ENCODE measurements at places on chromosomes 16 and 17. TPM values are rescaled to one million over a fixed set of nuclear protein-coding genes. Genes with fewer than 3 reads are reported as not detected.

- no peak overlapping the region for H3K27ac ChIP-seq
- no peak overlapping the region for H3K4me3 ChIP-seq
- H3K36me3 ChIP-seq = no peaks in the 10 kb centered on the region
Measured at GRCh38 chr16:28318042-28318744, 25.9 kb downstream of the SBK1 start.

DNA sequence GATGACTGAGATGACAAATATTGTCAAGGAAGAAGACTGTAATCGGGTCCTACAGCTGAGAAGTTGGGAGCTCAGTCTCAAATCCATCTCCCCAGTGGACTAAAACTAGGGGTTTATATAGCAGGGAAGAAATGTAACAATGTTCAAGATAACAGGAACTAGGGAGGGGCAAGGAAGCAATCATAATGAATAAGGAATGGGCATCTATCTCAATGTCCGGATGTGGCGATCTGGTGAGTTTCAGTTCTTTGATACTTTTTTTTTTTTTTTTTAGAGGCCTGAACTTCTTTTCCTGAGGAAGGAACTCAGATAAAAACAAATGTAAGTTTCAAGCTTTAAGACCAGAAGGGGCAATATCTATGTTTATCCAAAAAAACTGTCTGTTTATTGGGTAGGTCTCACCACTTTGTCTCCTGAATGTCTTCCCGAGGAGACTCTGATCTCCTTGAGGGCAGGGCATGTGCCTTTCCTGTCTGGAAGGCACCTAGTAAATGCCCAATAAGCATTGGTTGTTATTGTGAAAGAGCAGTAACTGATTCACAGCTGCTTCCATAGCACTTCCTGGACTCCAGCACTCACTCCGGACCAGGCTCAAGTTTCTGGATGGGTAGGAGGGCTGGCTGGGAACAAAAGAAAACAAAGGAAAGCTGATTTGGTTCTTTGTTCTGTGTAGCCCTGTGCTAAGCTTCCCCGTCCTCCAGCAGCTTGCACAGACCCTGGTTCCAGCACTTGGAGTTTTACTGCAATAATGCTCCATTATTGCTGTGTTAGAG is 51.9 kb downstream of the MEOX1 start:
- H3K27ac ChIP-seq = no peak overlapping the region
- H3K4me1 ChIP-seq = no peaks in the 10 kb centered on the region
- H3K4me3 ChIP-seq = no peak overlapping the region
- H3K36me3 ChIP-seq = no peaks in the 10 kb centered on the region

- H3K4me3 ChIP-seq = no peak overlapping the region
- H3K27ac ChIP-seq = no peak overlapping the region
- H3K4me1 ChIP-seq = peaks cover 88% of the 10 kb centered on the region
Measured at GRCh38 chr16:8956265-8957062, 7.2 kb downstream of the USP7 start.

DNA sequence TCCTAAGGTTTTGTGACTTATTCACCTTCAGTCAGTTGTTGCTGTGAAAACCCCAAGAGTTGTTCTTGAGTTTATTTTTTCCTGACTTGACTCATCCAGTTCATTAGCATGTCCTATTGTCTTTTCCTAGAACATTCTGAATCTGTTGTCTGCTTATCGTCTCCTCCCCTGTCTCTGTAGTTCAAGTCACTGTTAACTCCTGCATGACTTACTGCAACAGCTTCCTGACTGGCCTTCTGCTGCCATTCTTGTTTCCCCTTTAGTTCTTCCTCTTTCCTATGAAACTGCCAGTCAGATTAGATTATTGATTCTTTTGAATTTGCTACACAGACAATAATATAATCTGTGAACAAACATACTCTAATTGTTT is 161.5 kb downstream of the FTO start:
- H3K27ac ChIP-seq = peak overlapping the region; percentile 60
- H3K27me3 ChIP-seq = no peaks in the 10 kb centered on the region
- no peak overlapping the region for H3K4me3 ChIP-seq
- peaks cover 16% of the 10 kb centered on the region for H3K4me1 ChIP-seq
- H3K36me3 ChIP-seq = no peaks in the 10 kb centered on the region

DNA sequence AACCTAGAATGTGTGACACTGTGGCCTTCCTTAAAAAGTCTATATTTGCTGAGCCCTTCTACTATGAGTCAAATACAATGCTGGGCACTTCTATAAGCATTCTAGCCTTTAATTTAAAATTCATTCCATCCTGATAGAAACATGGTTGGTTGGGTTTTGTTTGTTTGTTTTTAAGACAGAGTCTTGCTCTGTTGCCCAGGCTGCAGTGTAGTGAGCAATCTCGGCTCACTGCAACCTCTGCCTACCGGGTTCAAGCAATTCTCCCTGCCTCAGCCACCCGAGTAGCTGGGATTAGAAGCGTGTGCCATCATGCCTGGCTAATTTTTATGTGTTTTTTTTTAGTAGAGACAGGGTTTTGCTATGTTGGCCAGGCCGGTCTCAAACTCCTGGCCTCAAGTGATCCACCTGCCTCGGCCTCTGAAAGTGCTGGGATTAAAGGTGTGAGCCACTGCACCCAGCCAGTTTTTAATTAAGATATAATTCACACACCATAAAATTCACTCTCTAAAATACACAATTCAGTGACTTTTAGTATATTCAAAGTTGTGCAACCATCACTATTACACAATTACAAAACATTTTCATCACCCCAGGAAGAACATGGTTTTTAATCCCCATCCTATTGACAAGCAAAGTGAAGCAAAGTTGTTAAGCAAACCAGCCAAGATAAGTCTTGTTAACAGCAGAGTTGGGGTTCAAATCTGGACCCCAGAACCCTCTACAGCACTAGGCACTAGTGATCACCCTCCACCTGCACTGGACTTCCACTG is 42.8 kb downstream of the CMTM4 start:
- no peaks in the 10 kb centered on the region for H3K27me3 ChIP-seq
- H3K4me3 ChIP-seq = no peak overlapping the region
- no peaks in the 10 kb centered on the region for H3K36me3 ChIP-seq
- no peak for DNase-seq
- peaks cover 3% of the 10 kb centered on the region for H3K4me1 ChIP-seq
- H3K27ac ChIP-seq = no peak overlapping the region

- peaks cover 14% of the 10 kb centered on the region for H3K36me3 ChIP-seq
- H3K27me3 ChIP-seq = no peaks in the 10 kb centered on the region
- no peak for DNase-seq
- H3K27ac ChIP-seq = no peak overlapping the region
Measured at GRCh38 chr16:84782846-84783245, 36.9 kb upstream of the CRISPLD2 start.

KRT20 gene
- 0.31 TPM for total RNA-seq

TM4SF5 gene
- not detected for total RNA-seq

SLC47A2 gene
- not detected for total RNA-seq

DNA sequence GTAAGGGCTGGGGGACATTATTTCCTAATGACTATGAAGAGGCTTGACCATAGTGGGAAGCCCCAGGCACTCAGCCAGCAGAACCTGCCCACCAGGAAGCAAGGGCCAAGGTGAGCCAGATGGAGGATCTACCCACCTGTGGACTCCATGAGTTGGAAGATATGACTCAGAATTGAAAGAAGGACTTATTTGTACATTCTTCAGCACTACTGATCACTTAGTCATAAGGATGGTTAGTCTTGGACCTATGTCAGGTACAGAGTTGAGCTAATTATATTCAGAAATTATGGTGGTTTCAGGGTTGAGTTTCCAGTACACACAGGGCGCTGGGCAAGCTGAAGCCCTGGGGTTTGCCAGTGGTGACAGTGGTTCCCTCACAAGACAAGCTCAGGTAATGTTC is 24.0 kb upstream of the GRIN2A start:
- DNase-seq = no peak
- H3K36me3 ChIP-seq = no peaks in the 10 kb centered on the region
- H3K4me1 ChIP-seq = no peaks in the 10 kb centered on the region
- no peak overlapping the region for H3K27ac ChIP-seq
- no peaks in the 10 kb centered on the region for H3K27me3 ChIP-seq
- no peak overlapping the region for H3K4me3 ChIP-seq

ARHGAP23 gene
- total RNA-seq = 44.4 TPM

GRCh38 chr16:23833960-23834685 is 1.7 kb upstream of the PRKCB start:
- DNase-seq = no peak
- H3K27me3 ChIP-seq = no peaks in the 10 kb centered on the region
- H3K4me1 ChIP-seq = peaks cover 18% of the 10 kb centered on the region

- H3K27me3 ChIP-seq = peaks cover 3% of the 10 kb centered on the region
- H3K4me1 ChIP-seq = peaks cover 32% of the 10 kb centered on the region
- DNase-seq = no peak
- no peak overlapping the region for H3K4me3 ChIP-seq
- no peak overlapping the region for H3K27ac ChIP-seq
Measured at GRCh38 chr17:43548689-43549379, 2.7 kb upstream of the ETV4 start.

HSPB9 gene
- total RNA-seq = not detected

- H3K4me1 ChIP-seq = no peaks in the 10 kb centered on the region
- H3K36me3 ChIP-seq = no peaks in the 10 kb centered on the region
- DNase-seq = no peak
- no peak overlapping the region for H3K4me3 ChIP-seq
Measured at GRCh38 chr16:1194665-1195392, 30.2 kb downstream of the TPSG1 start.

DNA sequence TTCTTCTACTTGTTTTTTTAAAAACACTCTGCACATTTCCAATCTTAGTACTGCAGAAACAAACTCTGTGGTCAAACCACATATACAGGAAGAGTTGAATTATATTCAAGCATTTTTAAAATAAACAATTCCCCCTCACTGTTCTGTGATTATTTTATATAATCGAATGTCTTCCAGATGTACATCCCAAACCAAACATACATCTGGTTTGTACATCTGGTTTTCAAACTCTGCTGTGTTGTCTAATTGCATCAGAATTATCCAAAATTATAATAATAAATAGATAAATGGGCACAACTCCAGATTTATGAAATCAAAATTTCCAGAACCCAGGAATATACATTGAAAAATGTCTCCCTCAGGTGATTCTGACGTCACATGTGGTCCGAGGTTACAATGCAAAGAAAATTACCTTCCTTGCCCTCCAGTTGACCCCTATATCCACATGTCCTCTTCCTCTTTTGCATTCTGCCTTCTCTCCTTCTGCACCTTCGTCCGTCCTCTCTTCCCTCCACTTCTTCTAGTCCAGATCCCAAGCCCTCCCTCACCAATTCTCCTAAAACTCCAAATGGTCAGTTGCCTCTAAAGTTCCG is 13.3 kb upstream of the CCDC144A start:
- H3K4me1 ChIP-seq = no peaks in the 10 kb centered on the region
- H3K36me3 ChIP-seq = no peaks in the 10 kb centered on the region
- DNase-seq = no peak
- no peaks in the 10 kb centered on the region for H3K27me3 ChIP-seq
- H3K27ac ChIP-seq = no peak overlapping the region
- no peak overlapping the region for H3K4me3 ChIP-seq

GRCh38 chr16:67653128-67653788 is 6.8 kb downstream of the ACD start:
- DNase-seq = peak; percentile 86
- H3K27me3 ChIP-seq = no peaks in the 10 kb centered on the region
- H3K36me3 ChIP-seq = peaks cover 15% of the 10 kb centered on the region
- H3K27ac ChIP-seq = no peak overlapping the region

DNA sequence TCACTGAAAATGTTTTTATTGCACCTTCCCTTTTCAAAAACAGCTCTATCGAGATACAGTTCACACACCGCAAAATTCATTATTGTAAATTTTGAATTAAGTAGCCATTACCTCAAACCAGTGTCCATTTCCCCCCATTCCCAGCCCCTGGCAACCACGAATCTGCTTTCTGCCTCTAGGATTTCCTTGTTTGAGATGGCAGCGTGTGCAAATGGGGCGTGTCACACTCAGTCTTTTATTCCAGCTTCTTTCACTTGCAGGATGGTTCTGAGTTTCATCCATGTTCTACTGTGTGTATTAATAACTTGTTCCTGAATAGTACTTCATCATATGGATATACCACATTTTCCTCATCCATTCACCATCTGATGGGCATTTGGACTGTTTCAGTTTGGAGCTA is 14.8 kb downstream of the ACSF3 start:
- H3K4me3 ChIP-seq = no peak overlapping the region
- no peaks in the 10 kb centered on the region for H3K4me1 ChIP-seq

RUNDC1 gene
- total RNA-seq = 14.9 TPM

DNA sequence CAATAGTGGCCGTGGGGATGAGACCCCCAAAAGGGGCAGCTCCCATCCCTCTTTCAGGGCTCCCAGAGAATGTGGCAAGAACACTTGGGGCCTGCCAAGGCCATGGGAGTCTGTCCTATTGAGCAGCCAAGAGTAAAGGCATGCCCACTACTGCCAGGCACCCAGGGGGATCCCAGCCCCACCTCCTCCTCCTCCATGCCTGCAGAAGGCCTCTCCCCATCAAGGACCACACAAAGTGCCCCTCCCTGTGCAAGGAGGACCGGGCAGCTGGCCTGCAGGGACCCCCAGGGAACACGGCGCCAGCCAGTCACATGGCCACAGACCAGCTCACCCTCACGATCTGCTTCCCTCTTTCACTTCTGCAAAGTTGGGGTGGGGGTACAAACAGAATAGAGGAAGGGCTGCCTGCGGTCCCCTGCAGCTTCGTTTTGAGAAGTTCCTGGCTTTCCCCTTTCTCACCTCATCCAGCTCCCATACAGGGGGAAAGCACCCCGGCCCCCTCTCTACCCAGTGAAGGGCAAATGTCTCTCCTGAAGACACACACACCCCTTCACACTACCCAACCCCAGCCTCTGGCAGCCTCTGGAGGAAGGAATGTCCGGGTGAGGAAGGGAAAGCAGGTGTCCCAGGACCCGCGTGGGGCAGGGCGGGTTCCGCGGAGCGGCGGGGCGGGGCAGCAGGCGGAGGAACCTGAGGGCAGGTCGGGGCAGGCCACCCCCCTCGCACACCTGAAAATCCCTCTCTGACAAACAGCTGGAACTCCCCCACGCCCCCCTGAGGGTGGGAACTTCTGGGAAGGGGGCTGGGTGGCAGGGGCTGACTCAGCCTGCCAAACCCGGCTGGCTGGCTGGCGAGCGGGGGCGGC is 2.0 kb downstream of the PPP1R9B start:
- H3K4me1 ChIP-seq = peaks cover 82% of the 10 kb centered on the region
- H3K4me3 ChIP-seq = peak overlapping the region; percentile 94
- H3K36me3 ChIP-seq = peaks cover 19% of the 10 kb centered on the region
- DNase-seq = peak; percentile 93

GRCh38 chr17:47857551-47858455 is 6.8 kb upstream of the SP6 start:
- H3K27ac ChIP-seq = no peak overlapping the region
- DNase-seq = no peak
- no peaks in the 10 kb centered on the region for H3K36me3 ChIP-seq
- H3K4me3 ChIP-seq = no peak overlapping the region

DNA sequence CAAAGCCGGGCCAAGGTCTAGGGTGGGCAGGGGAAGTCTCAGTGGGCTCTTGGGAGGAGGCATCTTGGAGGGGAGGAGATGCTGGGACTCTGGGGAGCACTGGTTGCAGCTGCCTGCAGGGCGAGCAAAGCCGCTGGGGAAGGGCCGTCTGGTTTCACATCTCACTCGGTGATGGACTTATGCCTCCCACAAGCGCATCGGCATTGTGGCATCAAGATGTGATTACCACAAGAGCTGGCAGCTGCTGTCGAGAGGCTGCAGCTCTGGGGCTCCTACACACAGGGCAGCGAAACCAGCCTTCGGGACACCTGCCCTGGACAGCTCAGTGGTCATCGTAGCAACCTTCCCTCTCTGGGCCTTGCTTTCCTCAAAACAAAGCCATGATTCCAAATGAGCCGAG is 3.1 kb upstream of the KCNJ12 start:
- no peak overlapping the region for H3K4me3 ChIP-seq
- DNase-seq = no peak
- peaks cover 25% of the 10 kb centered on the region for H3K4me1 ChIP-seq
